ENCODE measurements at places on chromosomes 1 and 21.

- DNase-seq, result peak; percentile 94
Measured at GRCh38 chr1:47333922-47334764, 553 bp downstream of the CMPK1 start.

DNA sequence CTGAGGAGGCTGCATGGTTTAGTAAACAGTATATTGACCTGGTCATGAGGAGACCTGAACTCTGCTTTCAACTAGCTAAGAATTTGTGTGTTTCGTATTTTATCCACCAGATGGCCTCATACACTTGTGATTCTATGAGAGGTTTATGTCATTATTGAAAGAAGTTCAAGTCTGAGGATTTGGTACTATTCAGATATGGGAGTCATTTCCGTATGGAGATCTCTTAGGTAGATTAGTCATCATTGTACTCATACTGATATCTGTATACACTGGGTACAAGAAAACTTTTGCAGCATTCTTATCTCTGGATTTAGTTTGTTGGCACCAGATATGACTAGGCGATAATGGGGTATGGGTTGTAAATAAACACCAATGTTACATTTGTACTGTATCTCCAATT lies 26.6 kb downstream of the ATF6 start:
- peak; percentile 26 for DNase-seq

GRCh38 chr1:189654906-189655305 lies 822.8 kb downstream of the BRINP3 start:
- no peak for DNase-seq

DNA sequence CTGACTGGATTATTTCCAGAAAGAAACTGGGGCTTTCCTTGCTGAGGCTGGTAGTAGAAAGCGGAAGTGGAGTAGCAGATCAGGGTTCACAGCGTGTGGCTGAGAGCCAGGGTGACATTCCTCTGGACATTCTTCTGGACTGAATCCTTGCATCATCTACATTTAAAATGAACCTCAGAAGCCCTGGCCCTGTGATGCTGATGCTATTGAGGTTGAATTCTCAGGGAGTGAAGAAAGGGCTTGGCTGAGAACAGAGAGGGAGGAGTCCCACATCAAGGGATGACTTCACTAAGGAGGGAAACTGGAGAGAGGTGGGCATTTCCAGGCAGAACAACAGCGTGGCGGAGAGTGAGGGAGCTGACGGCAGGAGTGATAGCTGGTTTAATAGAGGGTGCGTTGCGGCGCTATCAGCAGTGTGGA lies 102.3 kb upstream of the LMO4 start:
- DNase-seq, result no peak

- no peak for DNase-seq
Measured at GRCh38 chr1:117795190-117795589, 134.2 kb downstream of the GDAP2 start.

GRCh38 chr1:91799863-91800262 lies 86.1 kb downstream of the TGFBR3 start:
- DNase-seq, result no peak

DNA sequence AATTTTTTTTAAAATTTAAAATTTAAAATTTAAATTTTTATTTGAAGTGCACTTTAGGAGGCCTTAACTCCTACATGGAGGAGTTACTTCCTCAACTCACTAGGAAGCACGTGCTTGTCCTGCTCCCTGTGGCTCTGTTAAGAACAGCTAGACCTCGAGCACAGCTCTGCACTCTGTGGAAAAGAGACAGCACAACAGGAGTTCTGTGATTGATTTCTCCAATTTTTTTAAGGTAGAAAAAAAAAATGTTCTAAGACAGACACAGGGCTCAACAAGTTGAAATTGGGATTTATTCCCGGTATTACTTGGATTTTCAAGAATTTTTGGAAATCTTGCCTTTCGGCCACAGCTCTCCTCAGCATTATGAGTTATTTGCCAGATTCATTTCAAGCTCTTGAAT lies 356.6 kb upstream of the LYPLAL1 start:
- no peak for DNase-seq

GRCh38 chr21:20997636-20998455 lies at the start of gene NCAM2:
Gene NCAM2 (plus strand): TSS chr21:20998409.
- peak; percentile 27 for DNase-seq

- no peak for DNase-seq
Measured at GRCh38 chr1:160569806-160570205, 9.5 kb downstream of the CD84 start.

- DNase-seq, result no peak
Measured at GRCh38 chr1:81232420-81232819, 568.3 kb upstream of the ADGRL2 start.

GRCh38 chr21:39837861-39838359 lies 29.3 kb upstream of the PCP4 start:
- no peak for DNase-seq

DNA sequence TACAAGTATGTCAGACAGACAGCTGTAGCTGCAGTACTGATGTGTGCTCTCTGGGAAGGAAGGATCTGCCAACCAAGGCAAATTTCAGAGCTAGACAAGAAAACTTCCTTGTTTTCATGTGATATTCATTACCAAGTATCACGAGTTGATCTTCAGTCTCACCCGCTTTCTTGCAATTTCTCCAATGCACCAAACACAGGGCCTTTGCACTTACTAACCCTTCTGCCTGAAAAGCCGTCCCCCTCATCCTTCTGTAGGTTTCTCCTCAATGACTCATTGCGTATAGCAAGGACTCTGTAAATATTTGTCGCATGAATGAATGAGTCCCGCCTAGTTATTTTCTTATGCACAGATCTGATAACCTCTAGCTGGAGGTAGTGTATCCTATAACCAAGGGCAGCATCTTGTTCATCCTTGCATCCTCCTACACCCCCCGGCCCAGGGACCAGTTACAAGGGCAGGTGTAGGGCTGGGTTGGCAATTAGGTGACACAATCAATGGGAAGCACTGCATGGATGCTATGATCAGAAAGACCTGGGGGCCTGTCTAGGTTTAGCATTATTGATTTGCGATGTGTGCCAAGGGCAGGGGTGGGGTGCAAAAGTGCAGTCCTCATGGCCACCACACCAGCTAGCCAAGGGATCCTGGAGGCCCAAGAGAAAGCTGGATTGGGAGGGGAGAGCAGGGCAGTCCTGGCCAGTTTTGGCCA lies 51.4 kb upstream of the GPR157 start:
- DNase-seq, result no peak

- no peak for DNase-seq
Measured at GRCh38 chr1:197304638-197305200, 36.7 kb downstream of the CRB1 start.

- DNase-seq, result no peak
Measured at GRCh38 chr1:145863282-145864018, 4.6 kb upstream of the PIAS3 start.

DNA sequence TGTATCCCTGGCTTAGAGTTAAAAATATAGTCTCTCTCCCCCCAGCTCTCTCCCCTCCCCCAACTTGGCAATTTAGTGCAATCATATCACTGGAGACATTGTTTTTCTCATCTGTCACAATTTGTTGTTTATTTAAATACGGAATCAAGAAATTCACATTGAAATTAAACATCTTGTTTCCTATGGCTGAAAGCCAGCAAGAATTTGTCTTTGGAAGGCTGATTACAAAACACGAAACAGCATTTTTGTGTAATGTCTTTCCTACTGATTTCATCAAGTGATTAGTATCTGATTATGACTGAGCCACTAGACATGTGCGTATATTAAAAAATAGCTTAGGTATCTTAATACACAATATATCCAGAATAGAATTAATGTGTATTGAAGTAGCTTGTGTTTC lies 119.7 kb downstream of the LYPLAL1 start:
- DNase-seq, result no peak

GRCh38 chr21:35291973-35292627 lies 243.0 kb upstream of the RUNX1 start:
- DNase-seq, result no peak

DNA sequence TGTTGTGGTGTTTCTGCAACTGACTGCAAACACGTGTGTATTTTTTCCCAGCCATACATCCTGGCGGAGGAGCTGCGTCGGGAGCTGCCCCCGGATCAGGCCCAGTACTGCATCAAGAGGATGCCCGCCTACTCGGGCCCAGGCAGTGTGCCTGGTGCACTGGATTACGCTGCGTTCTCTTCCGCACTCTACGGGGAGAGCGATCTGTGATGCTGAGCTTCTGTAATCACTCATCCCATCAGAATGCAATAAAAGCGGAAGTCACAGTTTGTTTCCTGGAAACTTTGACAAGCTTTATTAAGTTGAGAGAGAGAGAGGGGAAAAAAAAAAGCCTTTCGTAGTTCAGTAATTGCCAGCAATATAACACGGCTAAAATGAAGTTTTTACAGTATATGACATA lies 32.7 kb upstream of the MTR start:
- no peak for DNase-seq

- DNase-seq, result no peak
Measured at GRCh38 chr1:147496571-147497210, 44.6 kb upstream of the BCL9 start.

GRCh38 chr1:214678386-214678785 lies 75.4 kb downstream of the CENPF start:
- DNase-seq, result no peak

GRCh38 chr21:43728154-43728466 lies 9.2 kb downstream of the PDXK start:
- DNase-seq, result no peak

DNA sequence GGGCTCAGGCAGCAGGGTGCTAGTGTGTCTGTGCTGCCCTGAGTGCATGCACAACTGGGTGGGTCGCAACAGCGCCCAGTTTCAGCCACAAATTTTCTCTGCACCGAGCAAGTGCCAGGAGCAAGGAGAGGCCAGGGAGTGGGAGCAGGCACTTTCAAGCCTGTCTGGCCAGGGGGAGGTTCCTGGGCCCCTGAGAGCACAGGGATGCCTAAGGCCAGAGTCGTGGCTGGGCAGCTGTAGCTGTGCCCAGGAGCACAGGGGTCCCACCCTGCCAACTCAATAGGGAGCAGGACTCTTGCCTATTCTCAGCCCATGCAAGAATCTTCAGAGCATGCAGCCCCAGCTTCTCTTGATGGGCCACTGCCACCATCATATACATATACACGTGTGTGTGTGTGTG lies 1577.4 kb downstream of the KCNT2 start:
- no peak for DNase-seq

GRCh38 chr1:112625696-112626095 lies 6.1 kb downstream of the CAPZA1 start:
- no peak for DNase-seq

- peak; percentile 49 for DNase-seq
Measured at GRCh38 chr1:51100264-51100880, 1.7 kb upstream of the C1orf185 start.

DNA sequence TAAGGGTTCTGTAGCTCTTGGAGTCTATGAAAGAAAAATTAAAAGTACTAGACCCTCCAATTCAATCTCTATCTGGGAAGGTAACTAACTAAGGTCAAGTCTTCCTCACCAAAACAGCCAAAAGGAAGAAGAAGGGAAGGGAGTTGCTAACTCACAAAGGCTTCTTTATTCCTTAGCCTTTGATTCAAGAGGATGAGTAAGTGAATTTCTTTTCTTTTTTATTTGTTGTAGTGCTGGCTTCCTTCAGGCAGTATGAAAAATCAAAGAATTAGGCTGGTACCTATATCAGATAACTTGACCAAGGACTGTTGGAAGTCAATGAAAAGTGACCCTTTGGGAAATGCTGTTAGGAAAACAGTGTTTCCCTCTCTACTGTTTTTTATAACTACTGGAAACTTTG lies 144.4 kb upstream of the NRIP1 start:
- no peak for DNase-seq

- DNase-seq, result no peak
Measured at GRCh38 chr1:184622136-184622823, 132.4 kb downstream of the EDEM3 start.

DNA sequence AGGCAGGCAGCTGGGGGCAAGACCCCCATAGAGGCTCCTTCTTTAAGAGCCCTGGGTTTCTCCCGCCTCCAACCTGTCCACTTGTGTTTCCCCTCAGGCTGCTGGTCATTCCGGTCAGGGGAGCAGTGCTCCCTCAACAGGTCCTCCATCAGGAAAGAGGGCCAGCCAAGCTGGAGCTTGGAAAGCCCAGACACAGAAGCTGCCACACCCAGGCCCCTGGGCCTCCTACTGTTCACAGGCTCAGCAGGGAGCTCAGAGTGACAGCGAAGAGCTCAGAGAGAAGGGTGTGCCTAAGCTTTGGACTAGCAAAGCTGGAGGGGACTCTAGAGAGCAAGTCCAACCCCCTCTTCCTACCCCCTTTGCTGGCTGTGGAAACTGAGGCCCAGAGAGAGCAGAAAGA lies 10.3 kb upstream of the CDCP2 start:
- no peak for DNase-seq

- DNase-seq, result no peak
Measured at GRCh38 chr1:85544689-85545215, 35.8 kb upstream of the CCN1 start.

- no peak for DNase-seq
Measured at GRCh38 chr1:36198641-36199040, 25.6 kb upstream of the THRAP3 start.

DNA sequence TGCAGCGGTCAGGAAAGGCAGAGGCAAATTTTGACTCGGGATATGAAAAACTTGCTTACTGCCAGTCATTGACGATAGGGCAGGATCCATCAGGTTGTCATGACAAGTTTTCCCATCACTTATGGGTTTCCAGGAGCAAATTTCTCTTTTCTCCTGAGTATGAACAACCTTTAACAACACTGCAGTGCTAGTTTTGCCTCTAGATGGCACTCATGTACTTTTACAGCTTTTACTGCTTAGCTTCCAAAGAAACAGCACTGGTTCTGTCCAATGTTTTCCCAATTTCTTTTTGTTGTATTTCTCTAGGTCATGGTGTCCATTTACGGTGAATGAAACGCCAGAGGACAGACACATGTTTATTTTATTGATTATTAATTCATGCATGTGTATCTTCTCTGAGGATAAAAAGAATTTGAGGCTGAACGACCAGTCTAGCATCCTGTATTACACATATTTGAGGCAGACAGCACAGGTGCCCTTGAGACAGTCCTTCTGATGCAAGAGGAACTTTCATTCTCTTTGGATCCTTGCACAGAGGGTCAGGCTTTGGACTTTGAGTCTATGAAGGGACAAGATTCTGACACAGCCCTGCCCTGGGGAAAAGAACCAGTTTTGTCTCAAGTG lies 112.3 kb upstream of the TRABD2B start:
- DNase-seq, result no peak

- DNase-seq, result no peak
Measured at GRCh38 chr1:30377230-30378002, 346.0 kb downstream of the MATN1 start.

GRCh38 chr1:19799230-19800075 lies at the start of gene TMCO4:
Gene TMCO4 (minus strand): TSS chr1:19799916. CDS start chr1:19780758, 19,158 bp downstream.
- DNase-seq, result peak; percentile 75

GRCh38 chr1:3831689-3832088 lies 25.3 kb downstream of the CEP104 start:
- DNase-seq, result no peak

GRCh38 chr1:212699625-212700222 lies at the start of gene BATF3:
Gene BATF3 (minus strand): TSS chr1:212699840. CDS start chr1:212699762, 78 bp downstream.
- peak; percentile 48 for DNase-seq

GRCh38 chr1:155379631-155380090 lies 59.0 kb downstream of the RUSC1 start:
- peak; percentile 14 for DNase-seq

GRCh38 chr1:107277022-107277421 lies 136.2 kb downstream of the NTNG1 start:
- DNase-seq, result no peak

- no peak for DNase-seq
Measured at GRCh38 chr1:106721790-106722189, 334.7 kb upstream of the PRMT6 start.

Data from GM13977 (cell line).